Kidney (tissue), 22 donors: ENCODE measurements at places on chromosomes 11 and 22. TPM values are rescaled to one million over a fixed set of nuclear protein-coding genes. Genes with fewer than 3 reads are reported as not detected.

The IL18 gene
- 37.4 TPM for polyA plus RNA-seq

The C1QTNF5 gene
- 40.4 TPM for polyA plus RNA-seq

- DNase-seq = no peak
Observed at GRCh38 chr11:76189682-76190081, 16.6 kb downstream of the WNT11 start.

DNA sequence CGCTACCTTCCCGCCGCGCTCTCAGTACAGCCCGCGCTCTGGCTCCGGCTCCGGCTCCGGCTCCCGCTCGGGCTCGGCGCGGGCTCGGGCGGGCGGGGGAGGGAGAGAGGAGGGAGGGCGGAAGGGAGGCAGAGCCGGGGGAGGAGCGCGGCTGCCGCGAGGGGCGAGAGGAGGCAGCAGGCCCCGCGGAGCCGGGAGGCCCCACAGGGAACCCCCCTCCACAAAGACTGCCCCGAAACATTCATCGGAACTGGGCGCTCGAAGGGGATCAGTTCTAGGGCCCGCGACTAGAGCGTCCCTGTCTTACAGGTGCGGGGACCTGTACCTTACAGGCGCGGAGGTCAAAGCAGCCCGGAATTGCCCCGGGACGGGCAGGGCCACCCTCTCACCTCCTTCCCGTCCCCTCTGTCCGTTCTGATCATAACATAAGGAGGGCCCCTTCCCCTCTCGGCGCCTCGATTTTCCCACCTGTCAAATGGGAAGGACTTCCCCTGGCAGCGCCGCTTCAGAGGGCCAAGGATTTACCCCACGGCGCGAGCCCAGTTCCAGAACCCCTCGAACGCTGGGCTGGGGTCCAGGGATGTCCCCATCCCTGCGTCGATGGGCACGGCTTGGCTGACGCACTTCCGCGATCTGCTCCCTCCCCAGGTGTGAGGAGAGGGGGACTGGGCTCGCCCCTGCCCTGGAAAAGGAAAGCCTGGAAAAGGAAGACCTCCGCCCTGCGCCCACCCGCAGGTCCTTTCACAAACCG lies at the start of gene SHISA8:
Gene SHISA8, minus strand, starts transcription at position 40 of the 751 bp plus-strand sequence. CDS start 407 bp downstream, outside the sequence.
- peak; percentile 85 for DNase-seq

The DGAT2 gene
- polyA plus RNA-seq = 7.0 TPM
